ENCODE measurements at places on chromosomes 3 and 15. TPM values are rescaled to one million over a fixed set of nuclear protein-coding genes. Genes with fewer than 3 reads are reported as not detected.

ZPLD1 gene
- total RNA-seq = not detected

LRRN1 gene
- total RNA-seq = 0.05 TPM

PARP15 gene
- 12.1 TPM for total RNA-seq

SH2D7 gene
- not detected for total RNA-seq

SCG3 gene
- not detected for total RNA-seq

SRGAP3 gene
- total RNA-seq = 0.40 TPM

MCF2L2 gene
- 4.8 TPM for total RNA-seq

INKA1 gene
- total RNA-seq = 1.1 TPM

PLA2G4D gene
- not detected for total RNA-seq

CKMT1A gene
- total RNA-seq = 0.66 TPM

FETUB gene
- total RNA-seq = not detected

ROBO2 gene
- total RNA-seq = not detected

SAMMSON gene
- not detected for total RNA-seq

HACD2 gene
- total RNA-seq = 31.8 TPM

ANKUB1 gene
- total RNA-seq = not detected

RTF1 gene
- 38.1 TPM for total RNA-seq

SLC25A20 gene
- total RNA-seq = 15.6 TPM

DNAH12 gene
- not detected for total RNA-seq

SLMAP gene
- 53.4 TPM for total RNA-seq

GOLGA8R gene
- total RNA-seq = 1.5 TPM

ISLR2 gene
- total RNA-seq = not detected

CLDN18 gene
- total RNA-seq = not detected
